SHP77 (cell line): ENCODE measurements at places on chromosomes 3 and 15.

- DNase-seq = no peak
These were observed 265.2 kb downstream of the SUCLG2 start for GRCh38 chr3:67389176-67389575.

- no peak for DNase-seq
These were observed 2.0 kb upstream of the MELTF start for GRCh38 chr3:197031315-197032285.

DNA sequence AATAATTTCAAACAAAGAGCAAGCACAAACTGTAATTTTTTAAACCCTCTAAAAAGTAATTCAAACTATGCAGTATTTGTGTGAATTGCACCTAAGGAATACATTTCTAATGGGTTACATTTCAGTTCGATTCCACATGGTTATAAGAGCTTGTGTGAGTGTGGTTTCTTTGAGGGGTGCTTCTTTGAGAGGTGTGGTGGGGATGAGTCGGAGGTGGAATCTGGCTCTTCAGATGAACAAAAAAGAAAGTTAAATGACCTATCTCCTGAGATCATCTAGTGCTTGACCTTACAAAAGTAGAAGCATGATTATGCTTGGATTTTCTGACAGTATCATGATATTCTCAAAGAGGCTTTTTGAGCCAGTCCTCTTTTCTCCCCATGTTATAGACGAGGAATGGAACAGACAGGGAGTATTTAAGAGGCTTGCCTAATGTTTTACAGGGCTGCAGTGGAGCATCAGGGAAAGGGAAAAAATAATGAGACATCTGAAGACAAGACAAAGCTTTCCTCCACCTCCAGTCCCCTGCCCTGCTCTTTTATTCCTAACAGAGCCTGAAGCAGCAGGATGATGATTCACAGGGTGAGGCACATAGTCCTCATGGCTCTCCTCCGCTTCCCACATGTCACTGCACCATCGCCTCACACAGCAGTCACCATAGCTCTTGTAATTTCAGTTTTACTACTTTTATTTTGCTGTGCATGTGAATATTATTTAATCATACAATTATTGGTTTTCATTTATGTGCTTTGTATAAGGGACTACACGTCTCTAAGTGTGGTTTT, 82.0 kb downstream of the LYSMD4 start:
- DNase-seq = no peak

GRCh38 chr15:79003301-79003700, 58.5 kb upstream of the CTSH start:
- no peak for DNase-seq

GRCh38 chr3:143283432-143284128, 164.0 kb downstream of the CHST2 start:
- no peak for DNase-seq

DNA sequence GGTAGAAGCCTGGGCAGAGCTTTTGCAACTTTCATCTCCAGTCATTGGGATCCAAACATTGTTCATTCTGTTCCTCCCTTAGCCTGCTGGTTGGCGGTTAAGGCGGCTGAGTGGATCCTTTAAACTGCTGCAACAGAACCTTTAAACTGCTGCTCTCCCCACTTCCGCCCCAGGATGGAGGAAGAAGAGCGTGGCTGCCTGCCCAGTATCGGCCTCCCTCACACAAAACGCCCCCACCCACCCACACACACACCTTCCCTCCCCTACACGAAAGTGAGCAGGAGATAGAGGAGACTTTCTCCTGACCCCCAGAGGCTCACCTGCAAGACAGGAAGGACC, 460 bp upstream of the ZMAT3 start:
- DNase-seq = peak; percentile 48

- DNase-seq = no peak
These were observed 36.9 kb downstream of the NR1D2 start for GRCh38 chr3:23981955-23982354.

GRCh38 chr3:67557848-67558355, 96.5 kb downstream of the SUCLG2 start:
- no peak for DNase-seq

- no peak for DNase-seq
These were observed 1030.8 kb upstream of the CFAP20DC start for GRCh38 chr3:60080648-60081047.

DNA sequence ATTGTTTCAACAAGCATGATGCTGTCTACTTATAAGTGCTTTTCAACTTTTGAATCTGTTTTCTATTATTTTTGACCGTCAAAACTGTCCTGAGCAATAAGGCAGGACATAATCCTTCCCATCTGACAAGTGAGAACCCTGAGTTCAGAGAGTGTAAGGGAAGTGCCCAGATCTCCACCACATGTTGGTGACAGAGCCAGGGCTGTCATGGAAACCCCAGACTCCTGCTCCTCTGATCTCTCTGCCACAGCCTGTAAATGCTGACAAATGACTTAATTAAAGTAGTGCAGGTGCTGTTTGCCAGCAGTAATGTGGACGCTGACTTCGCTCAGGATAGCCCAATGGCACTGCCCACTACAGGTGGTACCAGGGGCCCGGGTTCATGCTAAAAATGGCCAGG, 40.3 kb downstream of the SPSB4 start:
- DNase-seq = no peak

DNA sequence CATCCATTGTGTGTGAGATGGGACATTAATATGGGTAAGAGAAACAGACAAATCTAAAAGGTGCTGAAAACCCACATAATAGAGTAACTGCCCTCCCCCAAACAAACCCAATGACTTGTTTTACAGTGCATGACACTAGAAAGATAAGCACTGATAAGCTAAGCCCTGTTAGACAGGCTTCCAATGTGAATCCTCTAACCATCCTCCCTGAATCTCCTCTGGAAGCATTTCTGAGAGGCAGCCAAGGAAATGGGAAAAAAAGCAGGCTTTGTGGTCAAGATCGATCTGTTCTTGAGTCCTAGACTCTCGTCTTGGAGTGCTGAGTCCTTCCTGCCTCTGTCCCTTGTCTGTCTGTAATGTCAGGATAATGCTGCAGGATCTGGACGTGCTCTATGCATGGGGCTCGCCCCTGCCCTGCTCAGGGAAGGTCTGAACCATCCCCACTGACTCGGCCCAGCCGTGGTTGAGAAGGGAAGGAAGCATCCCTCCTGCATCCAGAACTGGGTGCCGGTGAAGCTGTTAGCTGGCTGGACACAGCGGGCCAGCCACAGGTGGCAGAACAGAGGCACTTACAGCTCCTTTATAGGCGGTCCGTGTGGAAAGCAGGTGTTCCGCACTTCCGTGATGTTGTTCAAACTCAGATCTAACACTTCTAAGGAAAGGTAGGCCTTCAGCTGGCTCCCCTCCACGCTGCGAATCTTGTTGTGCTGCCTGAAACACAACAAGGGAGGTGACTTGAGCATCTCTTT, 84.1 kb downstream of the LRIG1 start:
- no peak for DNase-seq

- peak; percentile 16 for DNase-seq
These were observed 24.0 kb upstream of the C3orf70 start for GRCh38 chr3:185176750-185177359.

- no peak for DNase-seq
These were observed 126.0 kb downstream of the ZNF609 start for GRCh38 chr15:64586259-64586870.

GRCh38 chr15:76840830-76841460, 64.2 kb downstream of the SCAPER start:
- peak; percentile 7 for DNase-seq

- DNase-seq = no peak
These were observed 15.4 kb downstream of the IREB2 start for GRCh38 chr15:78453447-78453846.

GRCh38 chr15:25433118-25433865, 5.5 kb downstream of the UBE3A start:
- no peak for DNase-seq

DNA sequence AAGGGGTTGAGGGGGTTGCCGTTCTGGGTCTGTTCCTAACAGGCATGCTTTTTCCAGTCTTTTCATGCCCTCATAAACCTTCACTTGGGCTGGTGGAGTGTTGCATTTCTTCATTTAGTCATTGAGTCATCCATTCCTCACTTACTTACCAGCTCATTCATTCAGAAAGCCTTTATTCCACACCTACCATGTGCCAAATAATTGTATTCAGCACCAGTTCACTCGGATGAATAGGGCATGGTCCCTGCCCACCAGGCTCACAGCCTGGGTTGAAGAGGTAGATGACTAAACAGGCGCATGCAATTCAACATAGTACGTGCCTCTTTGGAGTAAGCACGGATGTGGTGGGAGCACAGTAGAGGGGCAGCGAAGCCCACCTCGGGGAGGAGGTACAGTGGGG, 35.1 kb upstream of the THSD4 start:
- no peak for DNase-seq

GRCh38 chr3:122582390-122582789, 4.9 kb downstream of the PARP15 start:
- DNase-seq = no peak

DNA sequence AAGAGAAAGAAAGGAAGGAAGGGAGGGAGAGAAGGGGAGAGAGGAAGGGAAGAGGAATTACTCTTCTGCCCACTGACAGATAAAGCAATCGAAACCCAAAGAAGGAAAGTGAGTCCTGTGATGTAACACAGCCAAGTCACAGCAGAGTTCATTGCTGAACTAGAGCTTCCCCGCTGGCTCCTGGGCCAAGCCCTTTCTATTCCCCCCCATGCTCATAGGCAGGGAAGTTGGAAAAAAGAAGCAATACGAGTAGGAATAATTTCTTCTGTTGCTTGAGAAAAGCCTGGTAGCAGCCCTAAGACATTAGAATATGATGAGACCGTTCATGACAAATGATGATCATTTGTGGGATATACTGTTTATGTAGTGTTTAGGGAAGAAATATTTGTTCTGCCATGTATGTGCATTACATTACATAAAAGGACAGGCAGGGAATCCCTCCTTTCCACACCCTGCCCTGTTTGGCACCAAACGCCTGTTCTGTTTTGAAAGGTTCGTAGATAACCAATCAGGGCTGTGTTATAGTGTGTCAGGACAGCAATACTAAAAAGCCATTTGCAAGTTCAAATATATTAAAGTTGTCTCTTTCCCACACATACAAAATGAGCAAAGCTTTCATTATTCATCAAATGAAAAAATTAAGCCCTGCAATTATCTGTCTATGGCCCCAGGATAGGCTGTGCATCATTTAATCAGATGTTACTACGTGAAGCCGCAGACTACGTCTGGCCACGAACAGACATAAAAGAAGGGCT, 111.0 kb upstream of the TRPM1 start:
- no peak for DNase-seq

DNA sequence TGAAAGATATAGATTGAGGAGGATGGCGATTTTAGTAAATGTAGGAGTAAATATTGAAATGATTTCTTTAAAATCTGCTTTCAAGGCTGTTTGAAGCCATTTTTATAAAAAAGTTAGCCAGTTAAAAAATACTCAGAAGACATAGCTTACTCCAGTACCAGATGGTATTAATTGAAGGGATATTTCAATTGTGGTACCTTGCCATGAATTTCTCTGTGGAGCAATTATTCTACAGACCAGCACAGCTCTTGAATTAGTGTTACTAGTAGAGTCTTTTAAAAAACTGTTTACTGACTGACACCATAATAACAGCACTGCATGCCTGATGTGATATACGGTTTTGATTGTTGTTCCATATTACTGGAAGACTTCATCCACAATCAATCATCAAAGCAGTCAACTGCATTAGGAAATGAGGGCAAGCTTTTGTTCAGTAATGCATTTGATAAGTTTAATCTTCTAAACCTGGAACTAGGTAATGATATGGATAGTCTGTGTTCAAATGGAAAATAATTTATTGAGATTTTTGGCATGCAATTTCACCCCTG, 106.4 kb downstream of the MFSD1 start:
- DNase-seq = no peak

GRCh38 chr15:50148362-50148963, 29.4 kb upstream of the ATP8B4 start:
- DNase-seq = peak; percentile 30

GRCh38 chr3:9135526-9135925, 113.9 kb downstream of the SRGAP3 start:
- no peak for DNase-seq

GRCh38 chr15:88574655-88575054, 28.2 kb upstream of the DET1 start:
- DNase-seq = no peak

DNA sequence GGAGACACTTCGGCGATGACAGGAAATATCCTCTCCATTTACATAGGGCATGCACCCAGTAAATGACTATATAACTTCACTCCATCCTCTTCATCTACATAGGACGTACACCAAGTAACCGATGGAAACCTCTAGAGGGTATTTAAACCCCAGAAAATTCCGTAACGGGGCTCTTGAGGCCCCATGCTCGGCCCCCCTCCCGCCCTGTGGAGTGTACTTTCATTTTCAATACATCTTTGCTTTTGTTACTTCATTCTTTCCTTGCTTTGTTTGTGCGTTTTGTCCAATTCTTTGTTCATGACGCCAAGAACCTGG, 7.5 kb upstream of the FAM107A start:
- no peak for DNase-seq

GRCh38 chr3:177228601-177229190, 31.4 kb upstream of the TBL1XR1 start:
- DNase-seq = no peak

DNA sequence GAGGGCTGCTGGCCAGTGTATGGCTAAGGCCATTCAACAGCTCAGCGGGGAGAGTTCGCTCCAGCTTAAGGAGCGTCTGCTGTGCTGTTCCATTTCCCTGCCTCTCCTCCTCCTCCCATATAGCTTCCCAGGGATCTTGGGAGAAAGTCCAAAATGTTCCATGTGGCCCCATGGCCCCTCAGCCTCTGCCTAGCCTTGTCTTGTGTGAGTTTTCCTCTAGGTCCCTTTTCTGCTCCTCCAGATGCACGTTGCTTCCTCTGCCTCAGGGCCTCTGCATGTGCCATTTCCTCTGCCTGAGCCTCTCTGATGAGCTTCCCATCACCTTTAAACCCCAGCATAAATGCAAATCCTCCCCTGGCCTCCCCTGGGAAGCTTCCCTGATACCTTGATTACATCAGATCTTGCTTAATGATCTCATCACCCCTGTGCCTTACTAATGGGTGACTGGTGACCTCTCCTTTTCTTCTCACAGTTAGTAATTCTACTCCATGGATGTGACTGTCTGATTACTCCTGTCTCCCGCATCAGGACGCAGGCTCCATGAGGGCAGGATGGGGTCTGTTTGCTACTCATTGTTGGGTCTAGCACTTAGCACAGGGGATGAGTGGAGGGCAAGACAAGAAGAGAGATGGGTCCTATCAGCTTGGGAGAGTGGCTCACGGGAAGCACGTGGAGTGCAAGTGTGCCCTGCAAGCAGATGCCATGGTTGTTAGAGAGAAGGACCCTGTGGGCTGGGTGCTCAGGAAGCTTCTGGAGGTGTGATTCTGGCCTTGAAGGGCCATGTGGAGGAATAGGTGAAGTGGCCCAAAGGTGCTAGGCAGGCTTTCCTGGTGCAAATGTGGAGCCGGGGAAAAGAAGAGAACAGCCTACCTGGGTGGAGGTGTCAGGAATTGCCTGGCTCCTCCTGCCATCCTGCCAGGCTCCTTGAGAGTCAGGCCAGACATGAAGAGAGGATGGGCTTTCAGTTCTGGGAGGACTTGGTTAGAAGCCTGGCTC, 23.8 kb downstream of the ITGA11 start:
- DNase-seq = no peak

DNA sequence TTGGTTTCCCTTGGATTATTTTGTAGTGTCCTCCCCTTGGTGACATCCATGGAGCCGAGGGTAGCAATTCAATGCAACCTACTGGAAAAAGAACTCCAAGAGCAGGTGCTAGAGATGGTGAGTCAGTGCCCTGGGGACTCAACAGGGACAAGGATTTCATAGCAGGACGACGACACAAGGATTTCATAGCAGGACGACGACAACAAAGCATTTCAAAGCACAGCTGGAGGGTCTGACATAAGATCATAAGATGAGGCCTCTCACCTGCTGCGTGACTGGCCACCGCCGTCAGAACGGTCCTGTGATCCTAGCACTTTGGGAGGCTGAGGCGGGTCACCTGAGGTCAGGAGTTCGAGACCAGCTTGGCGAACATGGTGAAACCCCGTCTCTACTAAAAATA, 22.5 kb downstream of the NRROS start:
- DNase-seq = peak; percentile 76
